ENCODE measurements at places on chromosomes 1 and 21.
A peak's percentile ranks its signal among the peaks of the same experiment; 100 is the strongest.

DNA sequence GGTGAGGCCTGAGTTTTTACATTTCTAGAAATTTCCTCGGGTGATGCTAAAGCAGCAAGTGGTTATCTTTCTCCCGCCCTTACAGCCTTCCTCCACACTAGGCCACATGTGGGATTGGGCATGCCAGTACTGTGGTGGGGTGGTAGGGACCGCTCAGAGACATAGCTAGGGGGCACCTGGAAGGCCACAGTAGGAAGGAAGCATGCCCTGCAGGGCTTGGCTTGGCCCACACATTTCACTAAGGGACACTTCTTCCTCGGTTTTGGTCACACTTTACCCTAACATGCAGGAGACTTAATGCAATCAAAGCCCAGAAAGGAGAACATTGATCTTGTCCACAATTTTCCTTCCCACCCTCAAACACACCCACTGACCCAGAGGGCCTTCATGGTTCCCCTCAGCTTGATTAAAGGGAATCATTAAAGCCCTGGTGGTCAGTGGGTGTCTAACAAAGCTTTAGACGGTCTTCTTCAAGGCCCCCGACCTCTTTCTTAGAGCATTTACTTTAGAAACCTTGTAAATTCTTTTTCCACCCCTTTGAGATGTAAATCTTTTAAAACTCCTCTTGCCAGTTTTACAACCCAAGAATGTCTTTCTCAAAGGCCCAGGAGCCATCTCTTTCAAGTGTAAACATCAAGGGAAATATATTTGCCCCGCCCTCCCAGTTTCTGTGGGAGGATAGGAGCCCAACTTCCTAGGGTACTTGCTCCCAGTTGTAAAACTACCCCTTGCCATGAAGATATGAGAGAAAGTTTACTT, 246.4 kb upstream of the PTBP2 start:
- DNase-seq: no peak

DNA sequence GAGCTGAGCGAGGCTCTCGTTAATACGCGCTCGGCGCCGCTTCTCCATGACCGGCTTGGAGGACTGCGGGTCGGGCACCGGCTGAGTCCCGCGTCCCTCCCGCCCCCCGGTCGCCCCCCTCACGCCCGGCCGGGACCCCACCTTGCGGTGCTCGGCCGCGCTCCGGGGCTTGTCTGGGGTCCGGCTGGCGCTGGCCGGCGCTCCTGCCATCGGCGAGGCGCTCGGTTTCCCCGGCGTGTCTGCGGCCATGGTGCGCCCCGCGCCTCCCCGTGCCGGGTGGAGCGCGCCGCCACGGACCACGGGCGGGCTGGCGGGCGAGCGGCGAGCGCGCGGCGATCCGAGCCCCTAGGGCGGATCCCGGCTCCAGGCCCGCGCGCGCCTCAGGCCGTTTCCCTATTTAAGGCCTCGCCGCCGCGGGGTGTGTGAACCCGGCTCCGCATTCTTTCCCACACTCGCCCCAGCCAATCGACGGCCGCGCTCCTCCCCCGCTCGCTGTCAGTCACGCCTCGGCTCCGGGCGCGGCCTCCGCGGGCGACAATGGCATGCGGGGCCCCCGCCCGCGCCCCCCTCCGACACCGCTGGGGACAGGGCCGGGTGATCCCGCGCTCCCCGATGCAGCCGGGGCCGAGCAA, at the start of gene HES4:
Gene HES4 (minus strand): TSS at position 373 of the 632 bp plus-strand sequence. CDS start 124 bp downstream, at position 249.
- DNase-seq: peak; percentile 51

DNA sequence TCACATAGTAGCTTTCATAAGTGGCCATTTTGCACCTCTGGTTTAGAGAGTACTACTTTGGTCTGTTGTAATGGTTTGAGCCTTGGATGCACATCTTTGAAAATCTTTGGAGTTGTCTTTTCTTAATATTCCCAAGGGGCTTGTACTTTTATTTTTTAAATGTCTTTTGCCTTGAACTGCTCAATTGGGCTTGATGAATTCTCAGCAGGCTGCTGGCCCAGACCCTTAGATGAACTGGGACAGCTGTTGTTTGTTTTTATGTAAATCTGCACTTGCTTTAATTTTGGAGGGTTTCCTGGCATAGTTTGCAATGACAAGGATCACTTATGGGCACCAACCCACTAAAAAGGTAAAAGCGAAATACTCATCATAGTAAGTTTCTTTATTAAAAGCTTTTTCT, 24.9 kb downstream of the NGF start:
- no peak for DNase-seq

GRCh38 chr1:33339413-33339812, 18.5 kb upstream of the A3GALT2 start:
- DNase-seq: no peak

GRCh38 chr1:66022904-66023620, 230.4 kb downstream of the PDE4B start:
- DNase-seq: no peak

DNA sequence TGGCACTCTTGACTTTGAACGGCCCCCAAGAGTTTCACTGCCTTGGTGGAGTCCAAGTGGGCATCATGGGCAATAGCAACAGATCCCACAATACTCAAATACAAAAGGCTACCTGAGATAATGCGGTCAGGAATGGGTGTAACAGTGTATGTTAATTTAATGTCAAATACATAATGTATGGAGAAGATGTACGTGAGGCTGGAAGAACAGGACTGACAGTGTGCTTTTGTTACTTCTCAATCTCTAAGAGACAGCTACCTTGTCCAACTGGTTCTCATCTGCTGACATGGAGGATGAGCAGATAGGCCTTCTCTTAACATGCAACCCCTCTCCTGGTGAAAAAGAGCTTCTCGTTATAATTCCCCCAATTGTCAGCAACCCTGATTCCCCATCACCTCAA, 167.2 kb downstream of the APP start:
- no peak for DNase-seq

DNA sequence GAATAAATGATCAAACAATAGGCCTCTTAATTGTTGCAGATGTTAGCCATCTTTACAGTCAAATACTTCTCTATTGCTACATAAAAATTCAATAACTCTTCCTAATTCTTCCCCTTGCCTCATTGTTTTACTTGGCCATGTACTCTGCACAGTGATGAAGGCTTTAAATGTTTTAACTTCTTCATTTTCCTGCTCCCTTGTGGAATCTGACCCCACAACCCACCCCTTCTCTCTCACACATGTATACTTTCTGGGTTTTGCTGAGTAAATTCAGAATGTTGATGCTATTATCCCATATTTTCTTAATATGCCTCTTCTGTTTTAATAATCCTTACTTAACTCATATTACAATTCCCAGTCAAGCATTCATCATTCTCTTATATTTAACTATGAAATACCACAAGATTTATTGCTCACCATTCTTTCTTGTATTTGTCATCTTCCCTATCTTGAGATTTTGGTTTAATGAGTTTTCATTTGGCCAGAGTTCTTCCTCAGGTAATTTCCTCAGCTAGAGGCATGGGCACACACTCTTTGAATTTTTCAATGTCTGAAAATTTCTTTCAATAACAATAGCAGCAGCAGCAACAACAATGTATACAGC, 327.8 kb upstream of the USP24 start:
- no peak for DNase-seq

DNA sequence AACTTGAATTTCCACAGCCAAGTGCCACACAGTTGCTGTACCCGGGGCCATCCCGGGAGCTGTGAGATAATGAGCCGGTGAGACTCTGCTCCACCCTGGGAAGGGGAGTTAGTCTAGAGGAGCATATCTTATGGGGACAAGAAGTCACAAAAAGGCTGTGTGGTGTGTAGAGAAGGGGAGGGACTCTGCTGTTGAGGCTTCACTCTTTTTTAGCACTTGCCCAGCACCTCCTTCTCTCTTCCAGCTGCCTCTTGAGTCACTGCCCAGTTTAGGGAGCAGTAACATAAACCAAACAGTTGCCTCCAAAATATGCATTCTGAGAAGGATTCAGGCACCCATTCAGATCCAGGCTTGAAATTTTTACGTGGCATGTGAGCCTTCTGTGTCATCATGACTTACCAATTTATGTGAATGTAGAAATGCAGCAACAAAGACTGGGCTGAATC, 744 bp upstream of the WDR26 start:
- DNase-seq: no peak

GRCh38 chr1:204072931-204073836, at the start of gene SOX13:
Gene SOX13 (plus strand): TSS chr1:204073115. CDS start chr1:204112916, 39,801 bp downstream.
- DNase-seq: peak; percentile 29

GRCh38 chr1:117655220-117655577, 49.4 kb downstream of the TENT5C start:
- no peak for DNase-seq

DNA sequence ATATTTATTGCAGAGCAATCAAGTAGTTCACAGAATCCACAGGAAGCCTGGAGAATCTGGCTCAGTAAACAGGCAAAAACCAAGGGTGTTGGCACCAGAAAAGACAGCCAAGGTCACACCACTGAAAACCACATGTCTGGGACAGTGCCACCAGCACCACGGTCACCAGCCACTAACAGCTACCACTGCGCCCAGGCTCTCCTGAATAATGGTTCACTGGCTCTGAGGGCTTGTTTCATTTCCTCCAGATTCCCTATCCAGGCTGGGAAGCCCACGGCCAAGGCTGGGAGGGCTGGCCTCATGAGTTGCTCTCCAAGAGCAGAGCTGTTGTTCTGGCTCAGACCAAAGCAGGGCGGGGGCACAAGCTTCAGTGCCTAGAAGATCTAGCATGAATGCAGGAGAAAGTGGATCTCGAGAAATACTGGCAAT, 54.5 kb upstream of the PTGFRN start:
- no peak for DNase-seq

GRCh38 chr1:108767115-108767514, 20.6 kb downstream of the STXBP3 start:
- no peak for DNase-seq

DNA sequence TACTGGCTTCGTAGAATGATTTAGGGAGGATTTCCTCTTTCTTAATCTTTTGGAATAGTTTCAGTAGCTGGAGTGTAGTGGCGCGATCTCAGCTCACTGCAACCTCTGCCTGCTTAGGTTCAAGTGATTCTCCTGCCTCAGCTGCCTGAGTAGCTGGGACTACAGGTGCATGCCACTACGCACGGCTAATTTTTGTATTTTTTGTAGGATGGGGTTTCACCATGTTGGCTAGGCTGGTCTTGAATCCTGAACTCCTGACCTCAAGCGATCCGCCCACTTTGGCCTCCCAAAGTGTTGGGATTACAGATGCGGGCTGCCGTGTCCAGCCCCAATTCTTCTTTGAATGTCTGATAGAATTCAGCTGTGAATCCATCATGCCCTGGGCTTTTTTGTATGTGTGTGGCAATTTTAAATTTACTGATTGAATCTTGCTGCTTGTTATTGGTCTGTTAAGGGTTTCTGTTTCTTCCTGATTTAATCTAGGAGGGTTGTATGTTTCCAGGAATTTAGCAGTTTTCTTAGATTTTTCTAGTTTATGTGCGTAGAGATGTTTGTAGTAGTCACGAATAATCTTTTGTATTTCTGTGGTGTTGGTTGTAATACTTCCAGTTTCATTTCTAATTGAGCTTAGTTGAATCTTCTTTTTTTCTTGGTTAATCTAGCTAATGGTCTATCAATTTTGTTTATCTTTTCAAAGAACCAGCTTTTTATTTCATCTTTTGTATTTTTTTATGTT, 15.3 kb downstream of the MAN1C1 start:
- no peak for DNase-seq

DNA sequence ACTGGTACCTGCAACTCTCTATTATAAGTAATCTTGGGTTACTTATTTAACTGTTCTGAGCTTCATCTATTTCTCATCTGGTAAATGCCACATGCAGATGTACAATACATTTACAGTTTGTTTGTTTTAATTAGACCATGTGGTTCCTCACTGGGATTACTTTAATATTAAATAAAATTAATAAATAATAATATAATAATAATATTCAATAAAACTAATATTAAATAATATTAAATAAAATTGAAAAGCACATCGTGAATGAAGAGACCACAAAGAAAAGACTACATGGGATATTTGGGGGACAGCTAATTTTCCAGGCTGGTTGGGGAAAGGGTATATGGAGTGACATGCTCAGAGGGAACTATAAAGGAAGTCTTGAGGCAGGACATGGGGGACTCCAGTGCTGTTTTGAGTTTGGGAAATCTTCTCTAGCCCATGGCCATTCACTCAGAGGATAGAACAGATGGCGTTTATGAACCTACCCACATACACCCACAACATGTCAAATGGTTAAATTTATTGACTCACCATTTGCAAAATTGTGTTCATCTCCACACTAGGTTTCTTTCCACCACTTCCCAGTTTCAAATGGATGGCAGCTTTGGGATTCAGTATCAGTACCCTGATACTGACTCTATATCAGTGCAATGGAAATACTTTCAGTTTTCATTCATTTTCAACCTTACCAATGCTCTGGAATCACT, 25.6 kb downstream of the DIRAS3 start:
- DNase-seq: no peak

DNA sequence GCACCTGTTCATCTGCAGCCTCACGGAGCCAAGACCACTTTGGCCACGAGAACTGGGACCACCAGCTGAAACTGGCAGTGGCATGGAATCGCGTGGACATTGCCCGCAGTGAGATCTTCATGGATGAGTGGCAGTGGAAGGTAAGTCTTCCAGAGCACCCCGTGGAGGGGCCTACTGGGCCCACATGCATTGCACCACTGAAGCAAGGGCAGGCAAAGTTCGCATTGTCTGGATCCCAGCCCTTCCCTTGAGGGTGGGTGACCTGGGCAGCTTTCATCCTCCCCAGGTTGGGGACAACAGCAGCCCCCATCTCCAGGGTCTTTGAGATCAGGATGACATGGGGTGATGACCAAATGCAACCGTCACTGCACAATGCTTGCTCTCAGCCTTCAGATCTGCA, 37.5 kb downstream of the TRPM2 start:
- DNase-seq: no peak

DNA sequence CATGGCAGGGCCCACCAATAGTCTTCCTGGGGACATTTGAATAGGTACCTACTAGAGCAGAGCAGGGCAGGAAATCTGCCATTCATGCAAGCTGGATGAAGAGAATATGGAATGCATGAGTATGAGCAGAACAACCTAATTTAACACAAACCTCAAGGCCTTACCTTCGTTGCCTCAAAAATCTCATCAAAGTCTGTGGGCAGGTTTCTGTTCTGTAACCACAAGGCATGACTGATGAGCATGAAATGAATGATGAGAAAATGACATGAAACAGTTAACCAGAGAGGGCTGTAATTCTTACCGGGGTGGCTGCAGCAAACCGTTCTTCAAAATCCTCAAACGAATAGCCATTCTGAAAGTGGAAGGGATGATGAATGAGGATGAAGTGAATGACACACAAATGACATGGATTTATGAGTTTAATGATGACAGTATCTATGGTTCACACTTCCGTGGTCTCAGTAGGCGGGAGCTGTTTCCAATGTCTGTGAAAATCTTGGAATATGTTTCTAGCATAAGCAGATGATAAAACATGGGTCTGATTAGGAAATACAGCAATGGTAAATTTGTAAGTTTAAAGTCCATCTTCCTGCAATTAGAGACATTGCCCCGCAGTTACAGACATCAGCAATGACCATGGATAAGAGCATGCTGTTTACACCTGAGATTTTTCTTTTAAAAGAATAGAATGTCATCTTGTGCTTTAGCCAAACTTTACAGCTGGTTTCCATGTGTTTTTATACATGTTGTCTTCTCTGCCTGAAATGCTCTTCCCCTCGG, 67.6 kb upstream of the C8B start:
- no peak for DNase-seq

- no peak for DNase-seq
Measured at GRCh38 chr21:44392916-44393315, 39.5 kb downstream of the TRPM2 start.

GRCh38 chr1:164583835-164584539, 25.0 kb downstream of the PBX1 start:
- no peak for DNase-seq

GRCh38 chr1:99740141-99740540, 26.3 kb downstream of the FRRS1 start:
- DNase-seq: no peak

Measured in activated gamma-delta T cell (primary cell).